Activated naive CD4-positive, alpha-beta T cell (primary cell): ENCODE measurements at places on chromosomes 1 and 21.

DNA sequence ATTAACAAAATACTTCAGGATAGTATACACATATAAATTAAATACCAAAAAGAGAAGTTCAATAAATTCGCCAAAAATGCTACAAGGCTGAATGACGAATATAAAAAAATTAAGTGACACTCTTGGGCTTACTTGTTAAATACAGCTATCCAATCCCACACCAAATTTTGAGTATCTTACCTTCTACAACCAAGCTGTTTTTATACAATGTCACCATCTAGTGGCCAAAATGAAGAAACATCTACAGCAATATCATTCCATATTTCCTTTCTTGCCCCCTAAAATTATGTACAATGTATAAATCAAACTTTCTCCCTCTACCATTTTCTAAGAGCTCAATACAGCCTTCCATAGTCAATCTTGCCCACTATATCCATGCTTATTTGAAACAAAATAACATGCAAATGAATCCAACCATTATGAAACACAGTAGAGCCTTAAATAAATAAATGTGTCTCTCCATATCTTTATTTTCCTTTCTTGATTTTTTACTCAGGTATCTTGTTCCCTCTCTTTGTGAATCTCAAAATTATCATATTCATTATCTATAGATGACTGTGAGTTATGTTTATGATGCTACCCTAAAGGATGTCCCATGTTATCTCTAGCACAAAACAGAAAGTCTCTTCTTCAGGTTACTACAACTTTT is 86.3 kb downstream of the ACBD6 start:
- no peak for DNase-seq

DNA sequence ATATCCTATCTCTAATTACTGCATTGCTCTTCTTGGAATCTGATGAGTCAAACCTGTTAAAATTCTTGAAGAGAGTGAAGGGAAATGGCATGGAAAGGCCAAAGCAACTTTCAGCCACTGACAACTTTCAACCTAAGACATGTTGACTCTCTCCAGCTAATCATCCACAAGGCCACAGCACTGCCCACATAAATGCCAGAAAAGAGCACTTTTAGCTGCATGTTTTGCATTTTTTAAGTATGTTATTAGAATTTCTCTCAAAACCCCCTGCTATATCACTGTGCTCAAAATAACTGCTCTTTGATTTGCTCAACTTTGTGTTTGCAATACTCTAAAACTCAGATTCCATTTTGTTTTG is 352.5 kb downstream of the ADGRL2 start:
- no peak for DNase-seq

GRCh38 chr21:29481641-29482040 is 182.9 kb downstream of the BACH1 start:
- no peak for DNase-seq

- DNase-seq: no peak
These were observed 159.0 kb upstream of the IGSF21 start for GRCh38 chr1:17948594-17948993.

GRCh38 chr1:91796390-91796654 is 89.6 kb downstream of the TGFBR3 start:
- DNase-seq: no peak

DNA sequence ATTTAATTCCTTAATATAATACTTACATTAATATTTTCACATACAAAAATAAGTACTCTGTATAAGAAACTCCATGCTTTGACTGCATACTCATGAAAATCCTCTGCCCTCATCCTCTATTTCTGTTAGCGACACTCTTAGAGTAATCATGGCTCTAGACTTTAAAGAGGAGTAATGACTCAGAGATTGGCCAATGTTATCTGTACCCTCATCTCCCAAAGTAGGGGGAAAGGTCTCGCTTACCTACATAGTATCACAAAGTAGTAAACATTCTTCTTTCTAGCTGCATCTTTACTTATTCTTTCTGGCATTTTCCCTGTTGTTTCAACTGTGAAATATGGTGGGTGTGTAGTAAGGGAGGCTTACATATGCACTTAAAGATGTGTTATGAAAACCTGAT is 29.8 kb upstream of the SPAG17 start:
- no peak for DNase-seq

- DNase-seq: no peak
These were observed 17.2 kb upstream of the OLIG2 start for GRCh38 chr21:33008333-33009051.

- no peak for DNase-seq
These were observed 2.1 kb upstream of the IPO9 start for GRCh38 chr1:201826830-201827229.

- DNase-seq: no peak
These were observed 40.1 kb upstream of the BECN2 start for GRCh38 chr1:241917487-241917886.

- no peak for DNase-seq
These were observed 876 bp upstream of the CHML start for GRCh38 chr1:241640867-241641622.

GRCh38 chr1:20149601-20150325 is 10.6 kb downstream of the PLA2G2F start:
- no peak for DNase-seq

GRCh38 chr1:15188678-15189077 is 35.1 kb downstream of the TMEM51 start:
- no peak for DNase-seq

DNA sequence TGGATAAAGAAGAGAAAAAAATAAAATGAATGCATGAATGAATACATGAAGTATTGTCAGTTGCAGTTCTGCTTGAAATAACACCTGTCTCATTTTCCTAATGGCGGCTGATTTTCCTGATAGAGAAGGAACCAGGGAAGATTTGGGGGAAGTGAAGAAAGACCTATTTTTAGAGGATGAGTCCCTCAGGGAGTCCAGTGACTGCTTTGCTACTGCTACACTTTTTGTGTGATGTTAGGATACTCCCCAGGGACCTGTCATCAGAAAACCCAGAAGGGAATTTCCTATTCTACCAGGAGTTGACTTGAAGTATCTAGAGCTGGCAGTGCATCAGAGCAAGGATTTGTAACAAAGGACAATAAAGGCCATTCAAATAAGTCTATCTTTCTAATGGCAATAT is 114.8 kb downstream of the MAB21L3 start:
- no peak for DNase-seq

DNA sequence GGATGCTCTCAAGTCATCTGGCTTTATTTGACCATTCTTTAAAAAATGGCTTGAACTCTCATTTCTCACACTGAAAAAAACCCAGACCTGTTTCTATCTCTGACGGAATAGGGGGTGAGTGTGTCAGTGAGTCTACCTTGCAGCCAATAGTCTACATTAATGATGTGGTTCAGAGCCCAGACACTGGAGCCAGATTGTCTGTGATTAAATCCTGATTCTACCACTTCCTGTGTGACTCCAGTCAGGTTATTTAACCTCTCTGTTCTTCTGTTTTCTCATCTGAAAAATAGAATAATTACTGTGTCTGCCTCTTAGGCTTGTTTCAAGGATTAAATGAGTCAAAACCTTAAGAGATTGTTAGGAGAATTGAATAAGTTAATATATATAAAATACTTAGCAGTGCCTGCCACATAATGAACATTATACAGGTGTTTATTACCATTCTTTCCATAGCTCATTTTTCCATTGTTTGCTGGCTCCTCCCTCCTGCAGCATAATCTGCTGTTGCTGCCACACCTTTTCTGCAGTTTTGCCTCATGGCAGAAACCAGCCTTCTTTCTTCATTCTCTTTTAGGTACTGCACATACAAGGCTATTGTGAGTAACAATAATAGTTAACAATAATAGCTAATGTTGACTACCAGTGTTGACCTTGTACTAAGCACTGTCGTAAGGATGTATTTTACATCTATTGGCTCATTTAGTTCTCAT is 157.6 kb upstream of the IVNS1ABP start:
- DNase-seq: no peak

DNA sequence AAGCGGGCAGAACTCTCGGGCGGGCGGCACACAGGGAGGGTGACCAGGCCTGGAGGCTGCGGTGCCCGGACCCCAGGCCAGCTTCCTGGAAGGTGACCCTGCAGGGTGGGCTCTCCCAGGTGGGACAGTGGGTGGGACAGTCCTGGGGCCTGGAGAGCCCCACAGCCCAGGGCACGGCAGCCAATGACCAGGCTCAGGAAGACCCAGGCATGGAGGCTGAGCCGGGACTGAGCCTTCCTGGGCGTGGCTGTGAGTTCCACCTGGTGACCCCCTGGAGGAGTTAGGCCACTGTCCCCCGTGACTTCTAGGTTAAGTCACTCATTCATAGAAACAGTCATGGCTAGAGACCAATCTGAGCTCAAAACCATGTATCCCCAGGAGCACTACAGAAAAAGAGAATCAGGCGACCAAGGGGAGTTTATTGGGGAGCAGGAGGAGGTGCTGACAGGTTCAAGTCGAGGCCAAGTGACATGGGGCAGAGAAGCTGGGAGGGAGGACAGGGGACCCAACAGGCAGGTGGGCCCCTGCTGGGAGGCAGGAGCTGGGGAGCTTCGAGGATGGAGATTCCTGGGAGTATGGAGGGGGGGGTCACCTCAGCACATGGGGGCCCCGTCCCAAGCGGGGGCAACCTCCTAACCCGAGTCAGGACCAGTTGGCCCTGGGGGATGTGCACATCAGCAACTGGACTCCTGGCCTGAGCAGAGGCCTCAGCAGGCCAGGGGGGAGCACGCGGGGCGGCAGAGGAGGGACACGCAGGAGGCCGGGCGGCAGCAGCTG is 1.2 kb downstream of the KRTAP10-5 start:
- DNase-seq: no peak

GRCh38 chr21:34129039-34129891 is 55.9 kb downstream of the MRPS6 start:
- peak; percentile 50 for DNase-seq

DNA sequence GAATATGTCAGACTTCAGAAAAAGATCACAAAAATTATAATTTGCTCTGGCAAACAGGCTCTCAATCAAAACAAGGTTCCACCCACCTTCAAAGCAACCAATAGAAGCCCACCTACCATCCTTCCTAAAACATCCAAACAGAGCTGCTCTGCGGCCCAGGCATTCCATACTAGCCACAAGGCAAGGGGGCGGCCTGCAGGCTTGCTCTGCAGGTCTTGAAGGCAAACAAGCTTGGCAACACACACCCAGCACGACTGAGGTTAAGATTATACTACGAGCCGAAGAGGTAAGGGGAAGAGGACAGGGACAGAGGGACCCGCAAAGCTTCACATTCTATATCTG is 207.3 kb downstream of the SLC45A1 start:
- DNase-seq: no peak

- DNase-seq: no peak
These were observed 58.8 kb downstream of the NAV1 start for GRCh38 chr1:201597551-201598230.

DNA sequence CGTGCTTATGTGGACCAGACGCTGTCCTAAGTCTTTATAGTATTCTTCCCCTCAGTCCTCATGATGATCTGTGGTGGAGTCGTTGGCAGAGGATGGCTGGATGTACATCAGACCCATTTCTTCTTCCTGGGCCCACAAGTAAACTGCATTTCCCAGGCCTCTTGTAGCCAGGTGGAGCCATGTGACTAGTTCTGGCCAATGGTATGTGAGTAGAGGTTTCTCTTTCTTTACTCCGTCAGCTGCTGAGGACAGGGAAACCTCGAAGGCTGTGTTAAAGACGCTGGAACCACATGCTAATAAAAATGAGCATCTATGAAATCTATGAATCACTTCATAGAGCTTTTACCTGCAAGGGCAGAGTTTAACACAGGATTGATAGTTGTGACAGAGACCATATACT is 18.7 kb upstream of the ZNF362 start:
- no peak for DNase-seq

DNA sequence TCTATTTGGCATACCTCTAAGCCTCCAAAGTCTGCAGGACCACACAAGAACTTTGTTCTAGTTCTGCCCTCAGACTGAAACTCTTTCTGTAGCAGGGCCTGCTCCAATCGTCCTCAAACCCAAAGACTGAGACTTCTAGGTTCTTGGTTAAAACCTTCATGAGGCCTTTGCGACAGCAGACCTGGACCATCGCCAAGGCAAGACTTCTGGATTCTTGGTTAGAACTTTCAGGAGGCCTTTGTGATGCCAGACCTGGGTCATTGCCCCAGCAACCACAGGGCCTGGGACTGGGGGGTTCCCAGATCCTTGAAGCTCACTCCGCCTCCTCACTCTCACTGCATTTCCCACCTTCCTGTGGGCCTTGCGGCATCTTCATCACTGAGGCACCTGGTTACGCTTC is at the start of gene ATP1A4:
ATP1A4 (plus strand) TSS at position 301 of the 400 bp plus-strand sequence. CDS start 438 bp downstream, outside the sequence.
- no peak for DNase-seq

- no peak for DNase-seq
These were observed 200.5 kb downstream of the CAMTA1 start for GRCh38 chr1:6985549-6986276.

DNA sequence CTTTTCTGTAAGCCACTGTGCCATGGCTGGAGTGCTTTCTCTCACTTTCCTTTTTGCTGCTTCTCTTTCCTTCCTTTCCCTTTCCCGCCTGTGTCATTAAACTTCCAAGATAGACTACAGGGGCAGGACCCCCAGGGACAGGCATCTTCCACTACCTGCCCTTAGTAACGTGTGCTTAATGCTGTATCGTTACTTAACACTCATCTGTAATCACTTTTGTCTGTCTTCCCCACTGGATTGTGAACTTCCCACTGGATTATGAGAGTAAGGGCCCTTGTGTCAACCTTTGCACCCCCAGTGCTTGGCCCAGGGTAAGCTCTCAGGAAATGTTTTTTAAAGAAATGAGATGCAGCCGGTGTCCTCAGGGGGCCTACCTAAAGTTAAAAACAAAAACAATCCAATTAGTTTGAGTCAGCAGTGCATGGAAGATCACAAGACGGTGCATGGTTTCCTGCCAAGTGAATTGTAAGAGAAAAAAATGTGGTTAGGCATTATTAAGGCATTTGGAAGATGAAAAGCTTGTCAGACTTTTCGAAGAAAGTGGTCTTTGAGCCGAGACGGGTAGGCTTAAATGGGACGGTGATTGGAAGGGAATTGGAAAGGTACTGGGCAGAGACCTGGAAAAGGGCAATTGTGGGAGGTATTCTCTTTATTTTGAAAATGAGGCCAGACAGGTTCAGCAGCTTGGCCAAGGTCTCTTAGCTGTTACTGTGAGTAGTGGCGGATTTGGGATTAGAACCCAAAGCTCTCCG is 958 bp downstream of the LYPLAL1 start:
- no peak for DNase-seq

GRCh38 chr1:223059526-223059925 is 83.5 kb downstream of the TLR5 start:
- no peak for DNase-seq
